ENCODE measurements at places on chromosomes 12 and 14.

DNA sequence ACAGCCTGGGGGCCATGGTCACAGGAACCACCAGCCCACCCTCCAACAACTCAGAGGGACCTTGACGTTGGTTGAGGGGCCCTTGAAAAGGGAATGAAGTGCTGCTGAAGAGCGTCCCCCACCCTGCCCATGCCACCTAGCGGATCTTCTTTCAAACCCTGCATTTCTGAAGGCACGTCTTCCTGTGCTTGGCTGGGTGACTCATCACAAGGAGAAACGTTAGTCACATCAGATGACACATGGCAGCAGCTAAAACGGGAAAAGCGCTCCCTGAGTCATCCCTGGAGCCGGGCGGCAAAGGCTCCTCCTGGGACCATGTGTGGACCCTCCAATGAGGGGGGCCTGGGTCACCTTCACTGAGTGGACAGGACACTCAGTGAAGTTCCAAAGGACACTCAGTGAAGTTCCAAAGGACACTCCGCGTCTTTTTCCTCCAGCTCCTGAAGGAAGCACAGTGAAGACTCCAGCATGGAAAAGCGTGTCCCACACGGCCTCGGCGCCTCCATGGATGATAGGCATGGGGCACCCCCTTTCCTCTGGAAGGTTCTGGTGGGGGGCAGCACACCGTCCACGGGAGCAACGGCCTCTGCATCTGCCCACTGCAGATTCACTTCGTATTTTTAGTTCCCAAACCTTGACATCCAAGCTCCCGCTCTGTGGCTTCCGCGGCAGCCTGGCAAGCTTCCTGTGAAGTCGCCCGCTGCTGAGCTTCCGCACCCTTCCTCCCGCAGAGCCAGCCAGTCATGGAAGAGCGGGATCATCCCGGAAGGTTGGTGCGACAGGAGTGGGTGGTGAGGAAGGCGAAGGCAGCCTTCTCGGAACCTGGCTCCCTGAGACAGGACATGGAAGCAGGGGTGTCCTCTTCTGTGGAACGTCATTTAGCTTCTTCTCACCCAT is 383.4 kb downstream of the VRK1 start:
- no peak for DNase-seq

DNA sequence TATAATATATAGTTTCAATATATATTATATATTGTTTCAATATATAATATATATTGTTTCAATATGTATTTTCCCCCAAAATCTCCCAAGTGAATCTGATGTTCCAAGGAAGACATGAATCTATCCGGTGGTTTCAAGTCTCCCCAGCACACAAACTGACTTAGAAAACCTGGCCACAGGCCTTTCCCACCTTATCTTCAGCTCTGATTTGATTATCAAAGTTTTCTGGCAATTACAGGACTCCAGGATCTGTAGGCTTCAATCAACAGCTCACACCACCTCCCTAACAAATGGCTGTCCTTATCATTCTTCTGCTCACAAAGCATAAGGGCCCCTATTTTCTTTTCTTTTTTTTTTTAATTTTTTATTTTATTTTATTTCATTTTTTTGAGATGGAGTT is 22.7 kb upstream of the SPTSSA start:
- no peak for DNase-seq

DNA sequence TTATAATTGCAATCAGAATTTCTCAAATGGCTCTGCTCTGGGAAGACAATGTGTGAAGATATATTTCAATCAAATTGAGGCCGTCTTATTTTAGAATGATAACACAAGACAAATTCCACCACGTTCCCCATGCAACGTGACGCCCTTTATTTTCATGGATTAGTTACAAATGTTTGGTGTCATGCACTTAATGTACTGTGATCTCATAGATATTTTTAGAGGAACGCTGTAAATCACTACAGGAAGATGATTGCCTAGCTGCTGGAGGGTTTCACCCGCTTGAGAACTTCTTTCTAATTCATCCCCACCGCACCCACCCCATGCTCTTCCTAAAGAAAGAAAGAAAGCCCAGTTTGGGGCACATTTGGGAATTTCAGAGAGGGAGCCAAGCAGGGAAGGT is 117.2 kb downstream of the PLXNC1 start:
- no peak for DNase-seq

DNA sequence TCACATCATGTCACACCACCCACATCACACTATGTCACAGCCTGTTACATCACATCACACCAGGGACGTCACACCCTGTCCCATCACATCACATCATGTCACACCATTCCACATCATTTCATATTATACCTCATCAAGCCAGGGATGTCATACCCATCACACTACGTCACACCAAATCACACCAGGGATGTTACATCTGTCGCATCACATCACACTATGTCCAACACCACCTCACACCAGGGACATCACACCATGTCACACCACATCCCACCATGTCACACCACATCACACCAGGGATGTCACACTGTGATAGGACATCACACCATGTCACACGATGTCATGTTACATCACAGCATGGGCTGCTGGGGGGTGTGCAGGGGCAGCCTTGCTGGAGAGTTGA is 110.6 kb downstream of the TMEM121 start:
- DNase-seq, result no peak

DNA sequence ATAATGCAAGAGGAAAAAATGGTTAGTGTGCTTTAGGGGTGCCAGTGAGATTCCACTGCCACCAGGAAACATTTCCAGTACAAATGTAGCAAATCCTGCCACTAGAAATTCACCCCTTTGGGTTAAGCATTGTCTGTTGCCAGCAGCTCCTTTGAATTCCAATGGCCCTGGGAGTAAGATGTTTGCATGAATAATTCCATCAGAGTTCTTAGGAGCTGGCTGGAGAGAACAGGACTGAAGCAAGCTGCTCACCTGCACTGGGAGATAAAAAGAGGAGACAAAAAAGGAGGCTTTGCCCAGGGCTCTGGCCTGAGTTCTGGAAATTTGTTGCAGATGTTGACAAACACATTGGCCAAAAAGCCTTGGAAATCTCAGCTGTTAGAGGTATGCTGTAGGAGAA is 57.6 kb downstream of the HSPB8 start:
- no peak for DNase-seq

DNA sequence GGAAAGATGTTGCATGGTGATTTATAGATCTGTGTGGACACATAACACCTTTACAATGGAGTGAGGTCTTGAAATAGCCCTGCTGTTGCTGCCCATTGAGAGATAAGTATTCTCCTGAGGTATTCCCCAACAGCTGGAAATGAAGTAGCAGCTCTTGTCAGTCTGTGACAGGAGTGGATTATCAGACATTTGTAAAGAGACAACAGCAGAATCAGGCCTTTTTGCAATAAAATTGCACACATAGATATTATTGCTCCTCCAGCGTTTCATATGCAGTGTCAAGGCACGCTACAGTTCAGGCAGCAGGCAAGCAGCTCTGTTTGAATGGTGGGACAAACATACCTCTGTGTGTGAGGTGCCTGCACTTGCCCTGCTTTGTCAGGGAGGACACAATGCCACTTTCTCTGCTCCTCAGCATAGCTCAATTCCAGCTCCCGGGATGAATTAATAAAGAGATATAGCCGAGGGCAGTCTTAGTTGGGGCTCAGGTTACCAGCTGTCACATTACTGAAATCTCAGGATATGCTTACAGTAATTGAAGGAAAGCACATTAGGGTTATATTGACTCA is 49.4 kb downstream of the BICD1 start:
- DNase-seq, result no peak

Data from Caco-2 (cell line).